ENCODE measurements at places on chromosomes 11 and 22. TPM values are rescaled to one million over a fixed set of nuclear protein-coding genes. Genes with fewer than 3 reads are reported as not detected.

IGF2 gene
- not detected for total RNA-seq

BEST1 gene
- total RNA-seq, result not detected

OLFML1 gene
- total RNA-seq, result not detected

CRYBB2 gene
- total RNA-seq, result not detected

ZNF215 gene
- total RNA-seq, result 1.6 TPM

RASD2 gene
- total RNA-seq, result 0.08 TPM

OR4A15 gene
- total RNA-seq, result not detected

GSTT2B gene
- not detected for total RNA-seq

PTPMT1 gene
- 44.5 TPM for total RNA-seq

ACRV1 gene
- not detected for total RNA-seq

OR8D4 gene
- total RNA-seq, result not detected

OSBP2 gene
- total RNA-seq, result 0.42 TPM

CXCR5 gene
- total RNA-seq, result 0.08 TPM

POTEH gene
- total RNA-seq, result not detected

LMO1 gene
- not detected for total RNA-seq

RFPL1 gene
- not detected for total RNA-seq

CD248 gene
- 80.8 TPM for total RNA-seq

PVALB gene
- total RNA-seq, result not detected

MRGPRF gene
- not detected for total RNA-seq

MISFA gene
- total RNA-seq, result not detected

TMEM258 gene
- 163 TPM for total RNA-seq

CCDC134 gene
- total RNA-seq, result 20.9 TPM

OR52N4 gene
- total RNA-seq, result 0.71 TPM

Data from activated CD8-positive, alpha-beta T cell treated with anti-CD3 and anti-CD28 coated beads, Interleukin-2, amount 10 ng/mL, durations not matched to agents 7 days and 5 days (primary cell).